Activated CD4-positive, alpha-beta memory T cell treated with anti-CD3 and anti-CD28 coated beads, Interleukin-2, amount 10 ng/mL, durations not matched to agents 7 days and 5 days (primary cell): ENCODE measurements at places on chromosomes 1 and 21. TPM values are rescaled to one million over a fixed set of nuclear protein-coding genes. Genes with fewer than 3 reads are reported as not detected.
A peak's percentile ranks its signal among the peaks of the same experiment; 100 is the strongest.

- no peak for DNase-seq
- H3K4me1 ChIP-seq: no peaks in the 10 kb centered on the region
- H3K27ac ChIP-seq: no peak overlapping the region
- no peak overlapping the region for H3K4me3 ChIP-seq
- H3K36me3 ChIP-seq: peaks cover 75% of the 10 kb centered on the region
Observed at GRCh38 chr1:40495315-40495903, 13.2 kb upstream of the EXO5 start.

GRCh38 chr1:211687462-211688215 is 12.2 kb upstream of the NEK2 start:
- H3K4me3 ChIP-seq: peak overlapping the region; percentile 31
- DNase-seq: peak; percentile 26
- peaks cover 4% of the 10 kb centered on the region for H3K27me3 ChIP-seq
- peaks cover 19% of the 10 kb centered on the region for H3K4me1 ChIP-seq
- H3K36me3 ChIP-seq: no peaks in the 10 kb centered on the region

The IVNS1ABP gene
- total RNA-seq: 144 TPM

DNA sequence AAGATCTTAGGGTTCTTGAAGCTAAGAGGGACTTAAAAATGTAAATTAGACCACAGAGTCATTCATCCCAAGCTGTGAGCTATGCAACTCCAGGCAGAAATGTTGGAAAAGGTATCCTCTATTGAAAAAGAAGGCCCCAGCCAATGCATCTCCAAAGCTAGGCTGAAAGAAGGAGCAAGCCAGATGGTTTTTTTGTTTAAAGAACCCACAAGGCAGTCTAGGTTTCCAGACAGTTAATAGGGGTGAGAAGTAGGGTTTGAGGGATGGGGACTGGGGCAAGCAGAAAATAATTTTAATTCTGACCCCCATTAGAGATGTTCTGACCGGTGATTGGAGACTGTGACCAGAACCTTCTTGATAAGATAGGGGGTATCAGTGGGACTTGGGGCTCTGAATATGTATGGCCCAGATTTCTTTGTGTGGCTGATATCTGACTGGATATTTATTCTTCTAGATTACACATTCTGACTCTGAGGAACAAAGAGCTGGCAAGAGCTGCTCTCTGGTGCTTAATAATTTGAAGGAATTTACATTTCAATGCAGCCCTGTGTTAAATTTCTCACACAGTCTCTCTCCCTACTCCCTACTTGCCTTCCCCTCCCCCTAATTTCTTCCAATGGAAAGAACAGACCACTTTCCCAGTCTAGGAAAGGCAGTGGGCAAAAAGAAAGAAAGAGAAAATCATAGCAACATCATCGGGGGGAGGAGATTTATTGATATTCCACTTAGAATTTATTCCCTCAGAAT is 104.9 kb downstream of the NUF2 start:
- H3K4me1 ChIP-seq: no peaks in the 10 kb centered on the region
- H3K4me3 ChIP-seq: no peak overlapping the region
- H3K36me3 ChIP-seq: no peaks in the 10 kb centered on the region
- no peaks in the 10 kb centered on the region for H3K27me3 ChIP-seq
- H3K27ac ChIP-seq: no peak overlapping the region

The S100A3 gene
- total RNA-seq: not detected

DNA sequence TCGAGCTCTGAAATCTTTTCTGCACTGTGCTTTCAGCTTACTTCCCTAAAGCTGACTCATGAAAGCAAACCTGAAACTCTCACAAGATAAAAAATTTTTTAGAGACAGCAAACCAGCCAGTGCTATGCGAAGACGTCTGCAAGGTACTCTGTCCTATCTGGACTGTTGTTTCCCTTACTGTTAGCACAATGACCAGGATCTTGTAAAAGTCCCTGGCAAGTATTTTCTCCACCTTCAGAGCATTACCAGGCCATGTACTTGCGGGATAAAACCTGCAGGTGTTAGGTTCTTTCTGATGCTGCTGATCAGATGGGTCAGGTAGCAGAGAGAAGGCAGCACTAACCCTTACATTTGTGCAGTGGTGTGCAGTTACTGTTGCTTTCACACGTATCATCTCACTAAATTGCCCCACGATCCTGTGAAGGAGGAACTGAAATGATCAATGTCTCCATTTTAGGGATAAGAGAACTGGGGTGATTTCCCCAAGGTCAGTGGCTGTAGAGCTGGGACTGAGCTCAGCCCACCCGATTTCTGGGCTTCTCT is 56.6 kb downstream of the PLXNA2 start:
- no peaks in the 10 kb centered on the region for H3K36me3 ChIP-seq
- H3K27ac ChIP-seq: no peak overlapping the region
- H3K4me3 ChIP-seq: no peak overlapping the region

The IL22RA1 gene
- total RNA-seq: not detected

- H3K4me1 ChIP-seq: peaks cover 5% of the 10 kb centered on the region
- H3K4me3 ChIP-seq: no peak overlapping the region
- no peak for DNase-seq
- H3K27me3 ChIP-seq: no peaks in the 10 kb centered on the region
Observed at GRCh38 chr1:186183219-186183618, 191.8 kb downstream of the TPR start.

The PDIK1L gene
- 21.3 TPM for total RNA-seq

GRCh38 chr21:32813265-32813903 is 41.8 kb upstream of the PAXBP1 start:
- H3K27me3 ChIP-seq: no peaks in the 10 kb centered on the region
- no peak for DNase-seq
- H3K27ac ChIP-seq: no peak overlapping the region

DNA sequence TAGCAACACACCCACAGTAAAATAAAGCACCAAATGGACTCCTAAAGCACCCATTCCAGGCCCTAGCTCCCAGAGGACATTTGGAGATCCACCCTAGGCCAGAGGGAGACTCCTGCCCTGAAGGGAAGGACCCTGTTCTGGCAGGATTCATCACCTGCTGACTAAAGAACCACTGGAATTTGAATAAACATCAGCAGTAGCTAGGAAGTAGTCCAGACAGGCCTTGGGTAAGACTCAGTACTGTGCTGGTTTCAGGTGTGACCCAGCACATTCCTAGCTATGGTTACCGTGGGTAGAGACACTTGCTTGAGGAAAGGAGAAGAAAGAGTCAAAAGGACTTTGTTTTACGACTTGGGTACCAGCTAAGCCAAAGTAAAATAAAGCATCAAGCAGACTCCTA is 92.7 kb upstream of the LRRC7 start:
- H3K36me3 ChIP-seq: no peaks in the 10 kb centered on the region
- H3K4me1 ChIP-seq: no peaks in the 10 kb centered on the region
- DNase-seq: no peak
- no peak overlapping the region for H3K27ac ChIP-seq
- no peaks in the 10 kb centered on the region for H3K27me3 ChIP-seq

- no peaks in the 10 kb centered on the region for H3K27me3 ChIP-seq
- DNase-seq: no peak
- H3K4me1 ChIP-seq: peaks cover 10% of the 10 kb centered on the region
- H3K4me3 ChIP-seq: no peak overlapping the region
- no peak overlapping the region for H3K27ac ChIP-seq
- H3K36me3 ChIP-seq: peaks cover 2% of the 10 kb centered on the region
Observed at GRCh38 chr1:66840929-66841328, 39.9 kb upstream of the INSL5 start.

The GJA4 gene
- not detected for total RNA-seq

The DMBX1 gene
- 0.30 TPM for total RNA-seq

DNA sequence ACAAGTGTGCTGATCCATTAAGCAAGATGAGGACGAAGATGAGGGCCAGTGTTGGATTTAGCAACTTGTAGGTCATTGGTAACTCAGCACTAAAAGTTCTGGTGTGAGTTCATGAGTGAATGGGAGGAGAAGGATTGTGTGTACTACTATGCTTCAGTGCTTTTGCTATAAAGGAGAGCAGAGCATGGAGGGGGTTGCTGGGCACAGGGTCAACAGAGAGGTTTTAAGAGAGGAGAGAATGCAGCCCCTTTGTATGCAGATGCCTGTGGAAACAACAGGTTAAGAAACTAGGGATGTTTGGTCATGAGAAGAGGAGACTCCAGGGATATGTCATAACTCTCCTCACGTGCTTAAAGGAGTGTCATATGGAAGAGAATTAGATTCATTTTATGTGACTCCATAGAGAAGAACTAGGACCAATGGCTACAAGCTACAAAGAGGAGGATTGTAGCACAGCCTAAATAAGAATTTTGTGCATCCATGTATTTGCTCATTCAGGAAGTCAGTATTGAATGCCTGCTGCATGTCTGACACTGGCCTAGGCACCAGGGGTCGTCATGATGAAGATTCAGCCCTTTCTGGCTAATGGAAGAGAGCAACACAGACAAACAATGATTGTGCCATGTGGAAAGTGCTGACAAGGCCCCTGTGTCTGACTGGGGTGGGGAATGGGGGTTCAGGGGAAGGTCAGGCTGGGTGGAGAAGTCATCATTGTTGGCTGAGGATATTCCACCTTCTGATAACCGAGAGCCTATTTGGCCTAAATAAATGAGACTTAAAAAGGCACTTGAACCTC is 53.5 kb downstream of the KIRREL1 start:
- H3K4me1 ChIP-seq: no peaks in the 10 kb centered on the region
- DNase-seq: no peak
- H3K27me3 ChIP-seq: peaks cover 13% of the 10 kb centered on the region
- no peaks in the 10 kb centered on the region for H3K36me3 ChIP-seq

The SLC30A10 gene
- total RNA-seq: not detected

The ACKR1 gene
- not detected for total RNA-seq

DNA sequence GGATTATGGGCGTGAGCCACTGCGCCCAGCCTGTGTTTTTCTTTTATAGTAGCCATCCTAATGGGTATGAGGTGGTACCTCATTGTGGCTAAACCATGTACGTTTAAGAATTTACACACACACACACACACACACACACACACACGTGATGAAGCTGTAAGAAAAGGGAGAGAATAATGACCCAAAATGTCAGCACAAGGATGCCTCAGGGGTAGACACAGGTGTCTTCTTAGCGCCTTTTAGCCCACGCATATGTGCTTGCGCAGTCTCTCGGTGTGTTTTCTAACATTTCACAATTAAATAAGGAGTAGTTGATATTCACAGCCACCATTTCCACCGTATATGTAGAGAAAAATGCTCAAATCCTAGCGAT is 782 bp upstream of the PFKL start:
- DNase-seq: no peak
- H3K27me3 ChIP-seq: no peaks in the 10 kb centered on the region
- H3K27ac ChIP-seq: peak overlapping the region; percentile 96

The OLIG2 gene
- not detected for total RNA-seq

DNA sequence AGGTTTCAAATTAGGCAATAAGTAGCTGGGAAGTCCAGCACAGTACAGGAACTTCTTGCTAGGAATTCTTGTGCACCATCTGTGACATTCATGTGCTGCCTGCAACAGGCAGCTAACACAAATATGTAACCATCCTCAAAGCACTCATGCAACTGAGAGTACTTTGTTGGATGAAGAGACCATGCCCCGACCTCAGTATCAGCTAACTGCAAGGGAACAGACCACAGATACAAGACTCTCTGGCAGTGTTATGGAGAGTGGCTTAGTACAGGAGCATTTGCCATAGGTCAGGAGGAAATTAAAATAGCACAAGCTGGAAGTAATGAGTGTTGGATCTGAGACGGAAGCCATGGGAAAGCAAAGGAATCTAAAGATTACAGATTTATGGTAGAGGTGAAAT is 123.6 kb downstream of the LRRC53 start:
- peaks cover 2% of the 10 kb centered on the region for H3K27me3 ChIP-seq
- no peak overlapping the region for H3K4me3 ChIP-seq
- DNase-seq: no peak
- H3K27ac ChIP-seq: no peak overlapping the region
- no peaks in the 10 kb centered on the region for H3K4me1 ChIP-seq
- H3K36me3 ChIP-seq: no peaks in the 10 kb centered on the region

DNA sequence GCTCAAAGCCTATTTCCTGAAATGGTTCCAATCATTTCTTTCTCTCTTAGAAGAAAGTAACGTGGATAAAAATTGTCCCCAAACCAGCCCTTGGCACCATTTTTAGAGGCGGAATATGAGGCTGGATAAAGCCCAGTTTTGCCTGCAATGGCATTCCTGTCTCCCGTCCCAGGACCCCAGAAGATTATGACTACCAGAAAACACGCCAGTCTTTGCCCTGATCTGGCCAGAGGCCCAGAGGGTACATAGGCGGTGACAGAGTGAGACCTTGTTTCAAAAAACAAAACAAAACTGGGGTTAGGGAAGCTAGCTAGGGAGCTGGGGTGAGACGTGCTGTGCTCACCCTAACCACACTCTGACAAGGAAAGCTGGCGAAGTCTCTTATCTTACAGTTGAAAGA is at the start of gene AADACL4:
Gene AADACL4 (plus strand): TSS at position 301 of the 400 bp plus-strand sequence. CDS start 462 bp downstream, outside the sequence.
- no peak within 1 kb of the TSS for H3K4me3 ChIP-seq
- no peak for DNase-seq
- peaks cover 10% of the 10 kb centered on the region for H3K36me3 ChIP-seq
- peaks cover 9% of the 10 kb centered on the region for H3K27me3 ChIP-seq
- no peak within 1 kb of the TSS for H3K27ac ChIP-seq
- no peaks in the 10 kb centered on the region for H3K4me1 ChIP-seq

DNA sequence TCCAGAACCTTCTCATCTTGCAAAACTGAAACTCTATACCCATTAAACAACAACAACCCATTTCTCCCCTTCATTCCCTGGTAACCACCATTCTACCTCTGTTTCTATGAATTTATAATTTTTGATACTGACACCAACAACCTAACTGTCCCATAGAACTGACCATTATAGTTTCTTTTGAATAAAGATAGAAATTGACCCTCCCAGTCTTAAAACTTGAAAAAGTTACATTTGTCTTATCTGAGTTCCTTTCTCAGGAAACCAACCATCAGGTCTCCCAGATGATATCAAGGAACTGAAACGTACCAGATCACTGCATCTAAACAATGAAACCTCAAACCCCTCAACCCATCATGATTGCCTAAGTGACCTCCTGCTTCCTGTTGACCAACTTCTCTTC is 27.1 kb downstream of the RNF115 start:
- H3K4me3 ChIP-seq: no peak overlapping the region
- H3K27me3 ChIP-seq: no peaks in the 10 kb centered on the region
- peaks cover 15% of the 10 kb centered on the region for H3K4me1 ChIP-seq
- DNase-seq: no peak
- peaks cover 63% of the 10 kb centered on the region for H3K36me3 ChIP-seq

The PIK3CD gene
- total RNA-seq: 214 TPM

DNA sequence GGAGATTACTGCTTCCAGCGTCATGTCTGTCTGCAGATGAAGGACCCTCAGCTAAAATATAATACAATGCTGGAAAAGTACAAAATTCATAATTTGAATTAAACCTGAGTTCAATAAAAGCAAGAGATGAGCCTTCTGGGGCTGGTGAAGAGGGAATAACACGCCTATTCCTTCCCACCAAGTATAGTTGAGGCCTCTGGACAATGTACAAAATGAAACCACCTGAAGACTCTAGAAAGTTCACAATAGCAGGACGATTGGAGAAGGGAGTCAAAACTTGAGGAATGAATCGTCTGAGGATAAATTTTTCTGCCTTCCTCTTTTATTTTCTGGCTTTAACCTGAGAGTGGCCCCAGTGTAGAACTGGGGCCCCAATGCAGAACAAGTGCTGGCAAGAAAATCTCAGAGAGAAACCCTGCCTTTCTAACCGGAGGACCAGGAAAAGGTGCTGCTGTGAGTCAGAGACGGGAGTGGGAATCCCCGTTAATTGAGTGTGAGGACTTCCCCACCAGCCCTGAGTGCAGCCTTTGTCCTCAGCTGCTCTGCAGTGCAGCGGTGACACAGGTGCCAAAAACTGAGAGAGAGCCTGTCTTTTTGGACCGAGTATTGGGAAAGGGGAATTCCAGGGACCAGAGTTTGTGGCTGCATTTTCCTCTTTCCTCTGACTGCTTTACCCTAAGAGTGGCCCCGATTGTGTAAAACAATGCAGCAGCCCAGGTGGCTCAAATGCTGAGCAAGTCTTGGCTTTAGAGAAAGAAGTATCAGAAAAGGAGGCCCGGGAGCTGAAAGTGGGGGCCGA is 264.9 kb downstream of the DYRK1A start:
- H3K36me3 ChIP-seq: no peaks in the 10 kb centered on the region
- DNase-seq: no peak
- H3K27me3 ChIP-seq: peaks cover 47% of the 10 kb centered on the region
- H3K27ac ChIP-seq: no peak overlapping the region
- H3K4me1 ChIP-seq: no peaks in the 10 kb centered on the region

The KCNJ15 gene
- total RNA-seq: not detected

The CLCNKB gene
- not detected for total RNA-seq
